ENCODE measurements at places on chromosomes 5 and 9.

DNA sequence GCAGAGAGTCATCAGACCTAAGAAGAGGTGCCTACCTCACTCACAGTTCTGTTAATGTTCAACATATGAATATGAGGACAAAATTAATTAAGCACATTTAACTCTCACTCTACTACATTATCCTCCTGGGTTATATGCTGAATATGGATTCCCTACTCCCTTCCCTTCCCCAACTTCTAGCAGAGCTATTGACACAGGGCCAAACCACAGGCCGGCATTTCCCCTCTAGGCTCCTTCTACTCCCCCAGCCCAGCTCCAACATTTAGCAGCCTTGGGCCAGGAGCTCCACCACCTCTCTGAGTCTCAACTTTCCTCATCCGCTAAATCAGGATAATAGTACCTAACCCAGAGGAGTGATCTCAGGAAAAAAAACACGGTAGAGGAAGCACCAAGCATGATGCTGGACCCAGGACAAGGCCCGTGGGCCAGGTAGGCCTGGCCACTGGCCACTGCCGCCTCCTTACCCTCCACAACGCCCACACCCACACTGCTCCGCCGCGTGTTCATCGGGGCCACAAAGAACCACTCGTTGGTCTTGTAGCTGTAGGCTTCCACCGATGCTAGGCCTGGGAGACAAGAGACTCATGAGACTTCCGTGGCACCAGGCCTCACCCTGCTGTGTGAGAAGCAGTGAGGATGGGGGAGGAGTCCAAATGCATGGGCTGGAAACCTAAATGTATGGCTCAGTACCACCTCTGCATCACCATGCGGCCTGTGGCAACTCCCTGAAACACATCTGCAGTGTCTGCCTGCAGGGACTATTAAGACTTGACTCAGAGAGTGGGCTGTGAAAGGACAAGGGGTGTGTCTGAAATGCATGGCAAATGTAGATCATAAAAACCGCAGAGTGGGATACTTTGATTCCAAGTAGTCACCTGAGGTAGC is 98.8 kb downstream of the KLHL3 start:
- no peak for DNase-seq

GRCh38 chr5:143771189-143771588 is 40.8 kb upstream of the HMHB1 start:
- no peak for DNase-seq

GRCh38 chr5:38554403-38554802 is 2.0 kb downstream of the LIFR start:
- DNase-seq = no peak

DNA sequence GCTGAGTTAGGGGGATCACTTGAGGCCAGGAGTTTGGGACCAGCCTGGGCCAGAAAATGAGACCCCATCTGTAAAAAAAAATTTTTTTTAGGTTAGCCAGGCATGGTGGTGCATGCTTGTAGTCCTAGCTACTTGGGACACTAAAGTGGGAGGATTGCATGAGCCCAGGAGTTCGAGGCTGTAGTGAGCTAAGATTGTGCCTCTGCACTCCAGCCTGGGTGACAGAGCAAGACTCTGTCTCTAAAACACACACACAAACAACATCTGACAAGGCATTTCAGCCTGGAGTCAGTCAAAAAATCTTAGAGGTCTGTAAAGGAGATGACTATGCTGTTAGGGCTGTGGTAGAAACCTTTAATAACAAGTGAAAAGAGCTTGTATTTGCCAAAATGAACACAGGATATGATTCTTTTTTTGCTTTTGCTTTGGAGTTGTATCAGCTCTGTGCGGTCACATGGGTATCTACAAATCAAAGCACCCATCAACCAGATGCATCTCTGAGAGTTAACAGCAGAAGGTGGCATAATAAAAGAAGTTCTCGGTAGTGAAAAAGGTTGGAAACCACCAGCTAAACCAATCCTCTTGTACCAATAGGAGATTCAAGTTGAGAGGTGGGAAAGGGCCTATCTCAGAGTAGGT is 3.6 kb upstream of the PSMD5 start:
- DNase-seq = no peak

- no peak for DNase-seq
These were observed 112.6 kb upstream of the CACNA1B start for GRCh38 chr9:137764981-137765380.

GRCh38 chr5:173907686-173908371 is 19.7 kb downstream of the CPEB4 start:
- DNase-seq = no peak

GRCh38 chr5:149740866-149741459 is 10.9 kb downstream of the PPARGC1B start:
- DNase-seq = no peak

- no peak for DNase-seq
These were observed 300.6 kb upstream of the EDIL3 start for GRCh38 chr5:84685121-84685894.

DNA sequence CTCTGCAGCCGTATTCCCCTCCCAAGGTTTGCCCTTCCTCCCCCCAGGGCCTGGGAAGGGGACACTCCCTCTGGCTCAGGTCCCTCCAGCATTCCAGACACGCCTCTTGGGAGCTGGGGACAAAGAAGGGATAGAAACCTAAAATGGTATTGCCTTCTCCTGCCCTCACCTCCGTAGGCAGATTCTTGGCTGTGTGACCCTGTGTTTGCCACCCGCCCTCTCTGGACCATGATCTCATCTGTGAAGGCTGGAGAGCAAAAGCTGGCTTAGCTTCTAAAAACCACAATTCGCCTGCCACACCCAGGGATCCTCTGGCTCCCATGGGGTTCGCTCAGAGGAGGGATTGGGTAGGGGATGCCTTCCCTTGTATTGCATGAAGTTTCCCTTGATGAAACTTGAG is 7.7 kb downstream of the AQP3 start:
- DNase-seq = no peak

DNA sequence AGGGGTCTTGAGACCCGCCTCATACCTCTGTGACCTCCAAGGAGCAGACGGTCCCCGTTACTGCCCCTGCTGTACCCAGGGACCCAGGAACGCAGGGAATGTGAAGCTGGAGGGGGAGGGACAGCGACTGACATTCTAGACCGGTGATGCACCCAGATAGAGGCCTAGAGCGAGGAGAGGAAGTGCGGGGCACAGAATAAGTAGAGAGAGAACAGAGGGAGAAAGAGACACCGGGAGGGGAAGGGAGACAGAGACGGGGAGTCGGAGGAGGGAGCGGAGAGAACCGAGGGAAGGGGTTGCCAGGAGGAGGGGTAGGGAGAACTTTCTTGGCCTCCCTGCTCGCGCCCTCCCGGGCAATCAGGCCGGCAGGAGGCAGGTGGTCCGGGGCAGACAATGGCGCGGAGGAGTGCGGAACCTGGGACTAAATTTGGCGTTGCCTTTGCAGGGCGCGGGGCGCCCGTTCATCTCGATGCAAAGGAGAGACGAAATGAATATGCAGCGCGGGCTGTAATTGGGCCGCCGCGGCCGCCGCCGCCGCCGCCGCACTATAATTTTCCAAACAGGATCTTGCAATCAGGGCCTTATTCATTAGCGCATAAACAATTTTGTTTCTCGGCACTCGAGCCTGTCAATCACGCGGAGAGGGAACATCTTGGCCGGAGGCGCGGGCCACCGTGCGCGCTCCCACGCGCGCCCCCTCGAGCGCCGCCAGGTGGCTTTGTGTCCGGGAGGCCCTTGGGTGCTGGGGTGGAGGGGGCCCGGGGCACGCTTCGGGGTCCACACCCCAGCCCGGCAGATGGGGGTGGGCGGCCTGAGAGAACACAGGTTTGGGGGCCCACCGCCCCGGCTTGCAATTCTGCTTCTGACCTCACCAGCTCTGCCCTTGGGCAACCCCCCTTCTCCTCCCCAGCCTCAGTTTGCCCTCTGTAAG is 33.0 kb downstream of the NDUFA8 start:
- no peak for DNase-seq

DNA sequence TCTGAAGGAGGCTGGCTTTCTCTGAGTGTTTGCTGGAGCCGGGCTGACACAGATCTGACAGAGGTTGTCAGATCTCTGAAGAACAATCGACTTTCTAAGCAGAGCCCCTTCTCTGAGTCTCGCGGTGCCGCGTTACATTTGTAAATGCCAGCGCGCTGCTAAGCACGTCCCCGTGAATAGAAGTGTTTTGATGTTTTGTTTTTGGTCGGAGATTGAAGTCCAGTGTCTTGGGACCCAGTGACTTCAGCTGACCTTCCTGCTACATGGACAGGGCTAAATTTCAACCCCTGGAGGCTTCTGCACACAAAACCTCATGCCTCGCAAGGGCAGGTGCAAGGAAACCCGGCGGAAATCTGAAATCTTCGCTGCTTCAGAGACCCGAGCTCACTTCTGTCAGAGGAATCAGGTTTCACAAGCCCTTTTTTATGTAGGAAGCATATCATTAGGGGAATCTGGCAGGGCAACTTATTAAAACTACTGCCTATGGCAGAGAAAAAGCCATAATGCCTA is 27.2 kb downstream of the NEUROG1 start:
- DNase-seq = no peak

GRCh38 chr5:160366230-160366629 is 4.2 kb downstream of the C1QTNF2 start:
- no peak for DNase-seq

DNA sequence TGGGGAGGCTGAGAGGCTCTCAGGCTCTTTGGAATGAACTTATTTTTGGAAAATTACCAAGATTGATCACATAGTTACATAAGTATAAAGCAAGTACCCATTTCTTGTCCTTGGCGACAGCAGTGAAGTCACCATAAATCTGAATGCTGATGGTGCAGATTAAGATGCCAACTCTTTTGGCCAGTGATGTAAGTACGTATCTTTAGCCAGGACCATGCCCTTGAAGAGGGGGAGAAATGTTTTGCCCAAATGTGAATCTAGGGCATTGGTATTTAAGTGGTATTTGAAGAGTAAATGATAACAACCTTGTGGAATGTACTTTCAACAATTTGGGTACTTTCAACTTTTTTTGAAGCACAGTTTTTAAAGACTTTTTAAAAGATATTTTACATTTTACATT is 68.2 kb upstream of the RAD23B start:
- no peak for DNase-seq

DNA sequence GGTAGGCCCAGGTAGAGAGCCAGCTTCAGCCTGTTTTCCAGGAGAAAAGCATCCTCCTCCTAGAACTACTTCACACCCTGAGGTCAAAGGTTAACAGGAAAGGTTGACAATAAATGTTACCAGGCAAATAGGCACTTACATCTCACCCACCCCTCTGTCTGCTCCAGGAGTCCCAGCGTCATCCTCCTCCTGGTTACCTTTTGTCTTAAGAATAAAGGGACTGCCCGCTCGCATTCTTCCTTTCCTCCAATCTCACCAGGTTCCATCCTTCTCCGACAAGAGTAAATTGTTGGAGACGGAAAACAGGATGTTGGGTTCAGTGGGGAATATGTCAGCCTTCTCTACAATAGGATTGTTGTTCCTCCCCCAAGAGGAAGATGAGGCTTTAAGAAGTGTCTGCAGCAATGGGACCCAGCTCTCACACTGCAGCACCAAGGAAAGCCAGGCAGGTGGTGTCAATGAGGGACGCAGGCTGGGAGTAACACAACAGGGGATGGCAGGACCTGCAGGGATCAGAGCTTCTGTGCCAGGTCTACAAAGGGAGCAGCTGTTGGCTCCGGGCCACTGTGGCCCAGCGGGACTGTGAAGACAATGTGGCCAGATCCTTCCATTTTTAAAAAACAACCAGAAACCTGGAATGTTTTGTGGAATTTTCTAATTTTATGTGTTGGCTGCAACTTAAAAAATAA is 29.0 kb downstream of the FAT2 start:
- DNase-seq = no peak

DNA sequence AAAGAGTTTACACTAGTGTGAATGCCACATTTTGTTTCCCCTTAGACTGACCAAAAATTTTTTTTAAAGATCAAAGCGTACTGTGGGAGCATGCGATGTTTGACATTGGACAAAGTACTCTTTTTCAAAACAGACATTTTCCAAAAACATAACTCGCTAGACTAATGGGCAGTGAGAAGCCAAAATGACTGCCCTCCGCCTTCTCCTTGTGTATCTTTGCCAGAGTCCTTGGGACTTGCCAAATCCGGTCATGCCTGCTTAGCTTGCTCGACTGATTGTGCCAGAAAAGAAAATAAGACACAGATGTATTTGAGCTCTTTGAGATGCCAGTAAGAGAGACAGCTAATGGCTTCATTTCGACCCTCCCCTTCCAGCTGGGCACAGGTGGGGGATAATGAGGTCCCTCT is 157.5 kb downstream of the MAPKAP1 start:
- DNase-seq = no peak

GRCh38 chr5:62542720-62543119 is 35.9 kb upstream of the LRRC70 start:
- DNase-seq = no peak

- no peak for DNase-seq
These were observed 159.8 kb downstream of the TMC1 start for GRCh38 chr9:72681283-72681630.

DNA sequence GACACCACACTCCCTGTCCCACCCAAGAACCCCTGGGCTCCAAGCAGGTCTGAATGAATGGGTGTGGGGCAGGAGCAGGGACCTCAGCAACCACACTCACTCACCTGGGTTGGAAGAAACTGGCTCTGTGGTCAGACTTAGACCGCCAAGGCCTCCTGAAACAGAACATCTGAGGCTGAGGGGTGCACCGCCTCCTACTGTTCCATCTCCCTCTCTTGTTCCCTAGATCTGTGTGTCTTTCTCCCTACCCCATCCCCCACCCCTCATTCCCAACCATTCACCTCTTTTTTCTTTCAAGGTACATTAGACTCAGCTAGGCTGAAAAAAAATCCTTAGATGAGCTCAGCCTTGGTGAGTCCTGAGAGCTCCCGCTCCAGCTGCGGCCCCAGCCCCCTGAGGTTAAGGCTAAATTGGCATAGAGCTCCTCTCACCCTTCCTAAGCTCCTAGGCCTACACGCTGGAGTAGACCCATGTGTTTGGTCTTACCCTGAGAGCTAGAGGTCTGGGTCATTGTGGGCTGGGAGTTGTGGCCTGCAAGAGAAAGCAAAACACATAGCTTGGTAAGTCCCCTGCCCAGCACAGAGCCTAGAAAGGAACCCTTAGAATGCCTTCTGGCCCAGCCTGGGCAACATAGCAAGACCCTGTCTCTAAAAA is 4.8 kb downstream of the ECSCR start:
- DNase-seq = no peak

DNA sequence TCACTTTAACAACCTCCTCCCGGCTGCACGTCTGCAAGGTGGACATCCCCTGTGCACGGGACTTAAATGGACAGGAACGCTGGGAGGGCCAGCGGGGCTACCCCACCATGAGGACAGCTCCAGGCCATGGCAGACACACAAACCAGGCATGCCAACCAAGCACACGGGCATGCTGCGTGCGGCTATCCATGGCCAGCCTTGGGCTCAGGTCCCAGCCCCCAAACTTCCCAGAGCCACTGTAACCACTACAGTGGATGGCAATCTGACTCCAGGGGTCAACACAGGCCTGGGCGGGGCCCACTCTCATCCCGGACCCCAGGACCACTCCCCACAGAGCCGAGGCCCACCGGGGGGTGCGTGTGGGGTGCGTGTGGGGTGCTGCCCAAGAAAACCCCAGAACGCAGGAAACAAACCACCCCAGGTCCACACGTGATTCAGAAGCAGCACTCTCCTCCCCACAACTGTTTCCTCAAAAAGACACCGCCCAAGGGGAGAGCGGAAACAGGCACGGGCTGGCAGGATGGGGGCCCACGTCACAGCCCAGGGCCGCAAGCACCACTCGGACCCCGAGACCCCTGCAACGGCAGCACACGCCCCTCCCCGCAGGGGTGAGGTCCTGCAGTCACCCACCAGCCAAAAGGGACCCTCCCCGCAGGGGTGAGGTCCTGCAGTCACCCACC is 7.4 kb downstream of the SLC12A7 start:
- DNase-seq = no peak

GRCh38 chr9:122221183-122221811 is 7.5 kb downstream of the LHX6 start:
- no peak for DNase-seq

GRCh38 chr9:124440786-124441185 is 9.5 kb upstream of the ADGRD2 start:
- no peak for DNase-seq

Measured in stimulated activated CD4-positive, alpha-beta T cell treated with anti-CD3 and anti-CD28 coated beads, Interleukin-12 subunit alpha, Interleukin-12 subunit beta, amount 100 ng/mL, for 24 hours (primary cell).